Small intestine (tissue), 16 donors: ENCODE measurements at places on chromosomes 6 and 20.

DNA sequence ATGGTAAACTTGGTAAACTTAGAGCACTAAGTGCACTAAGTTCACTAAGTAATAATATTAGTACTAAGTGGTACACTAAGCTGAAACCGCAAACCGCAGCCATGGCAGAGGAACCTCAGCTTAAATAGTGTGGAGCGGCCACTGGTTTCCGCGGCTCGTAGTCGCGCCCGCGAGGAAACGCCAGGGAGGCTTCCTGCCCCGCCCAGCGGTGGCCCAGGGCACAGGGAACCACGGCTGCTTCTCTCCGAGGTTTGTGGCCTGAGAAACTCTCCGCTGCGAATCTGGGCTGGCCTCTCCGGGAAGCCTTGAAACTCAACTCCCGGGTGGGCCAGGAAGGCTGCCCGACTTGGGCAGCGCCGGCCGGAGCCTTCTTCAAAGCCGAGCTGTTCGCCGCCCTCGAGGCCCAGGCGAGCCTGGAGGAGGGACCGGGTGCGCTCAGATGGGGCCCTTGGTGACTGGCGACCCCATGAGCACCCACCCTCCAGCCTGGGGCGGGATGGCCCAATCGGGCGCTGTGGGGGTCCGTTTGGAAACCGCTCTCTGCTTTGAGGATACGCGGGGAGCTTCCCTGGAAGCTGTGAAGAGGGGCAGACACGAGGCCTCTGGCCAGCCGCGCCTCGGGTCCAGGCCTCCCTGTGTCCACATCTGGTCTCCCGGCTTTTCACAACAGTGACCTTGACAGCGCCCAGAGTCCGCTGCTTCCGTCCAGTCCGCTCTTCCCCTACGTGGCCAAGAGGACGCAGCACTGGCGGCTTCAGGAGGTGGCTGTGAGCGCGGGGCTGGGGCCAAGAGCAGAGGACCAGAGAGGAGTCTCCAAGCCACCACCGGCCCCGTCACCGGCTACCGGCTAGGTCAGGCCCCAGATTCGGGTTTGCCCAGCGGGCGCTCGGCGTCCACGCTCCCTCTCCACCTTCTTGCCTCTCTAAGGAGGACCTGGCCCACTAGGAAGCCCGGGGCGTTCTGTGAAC lies 25.4 kb upstream of the HLA-E start:
- peak; percentile 25 for DNase-seq

- DNase-seq, result peak; percentile 16
Measured at GRCh38 chr6:147106759-147107401, 97.3 kb upstream of the STXBP5 start.

DNA sequence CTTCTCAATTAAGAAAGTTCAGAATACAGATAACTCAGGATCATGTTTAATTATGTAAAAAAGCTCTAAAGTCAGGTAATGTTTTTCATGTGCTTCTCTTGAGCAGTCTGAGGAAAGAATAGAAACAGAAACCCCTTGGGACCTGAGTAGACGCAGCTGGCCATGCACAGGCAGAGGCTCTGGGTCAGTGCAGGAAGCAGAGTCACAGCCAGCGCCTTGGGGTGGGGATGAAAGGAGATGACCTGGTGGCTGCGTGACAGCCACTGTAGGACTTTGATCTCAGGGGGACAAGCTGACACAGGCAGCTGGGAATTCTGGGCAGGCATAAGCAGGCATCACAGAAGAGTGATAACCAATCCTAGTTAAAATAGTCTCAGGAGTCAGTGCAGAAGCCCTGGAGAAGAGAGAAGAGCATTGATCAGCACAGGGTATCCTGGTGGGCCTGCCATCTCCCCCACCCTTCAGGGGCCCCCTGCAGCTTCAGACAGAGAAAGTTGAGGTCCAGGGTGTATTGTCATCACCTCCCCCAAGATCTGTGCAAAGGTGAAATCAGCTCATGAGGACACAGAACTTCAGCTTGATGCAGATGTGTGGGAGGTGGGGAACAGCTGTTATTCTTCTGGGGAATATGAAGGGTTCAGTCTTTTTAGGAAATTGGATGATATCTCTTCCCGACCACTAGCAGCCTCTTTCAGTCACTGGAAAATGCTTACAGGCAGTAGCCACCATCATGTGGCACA lies 6.4 kb downstream of the HLA-DQB1 start:
- DNase-seq, result no peak

DNA sequence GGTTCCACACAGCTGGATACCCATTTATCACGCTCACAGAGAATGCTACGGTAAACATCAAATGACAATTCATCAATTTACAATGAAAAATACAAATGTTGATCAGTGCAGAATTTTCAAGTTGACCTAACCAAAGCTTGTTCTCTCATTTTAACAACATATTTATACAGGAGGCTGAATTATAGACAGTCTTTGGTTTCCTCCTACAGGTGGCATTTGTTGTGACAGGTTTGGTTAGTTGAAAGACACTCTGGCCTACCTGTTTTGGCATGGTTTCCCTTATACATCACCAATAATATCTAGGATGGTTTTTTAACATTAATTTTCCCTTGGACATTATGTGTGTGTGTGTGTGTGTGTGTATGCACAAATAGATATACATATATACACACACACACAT lies 642.5 kb upstream of the MMS22L start:
- no peak for DNase-seq

DNA sequence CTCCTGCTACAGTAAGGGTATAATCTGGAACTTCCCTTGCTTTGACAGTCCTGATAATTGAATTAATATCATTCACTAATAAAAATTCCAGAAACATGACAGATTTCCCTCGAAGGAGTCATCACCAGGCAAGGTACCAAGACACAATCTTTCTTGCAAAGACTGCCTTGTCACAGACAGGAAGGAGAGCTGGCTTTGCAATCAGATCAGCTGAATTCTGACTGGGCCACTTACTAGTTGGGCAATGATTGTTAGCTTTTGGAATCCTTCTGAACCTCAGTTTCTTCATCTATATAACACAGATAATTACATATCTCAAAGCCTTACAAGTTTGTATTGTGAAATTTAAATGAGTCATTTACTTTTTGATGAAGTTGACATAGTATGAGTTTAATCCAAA lies 344.2 kb downstream of the RFPL4B start:
- DNase-seq, result no peak

DNA sequence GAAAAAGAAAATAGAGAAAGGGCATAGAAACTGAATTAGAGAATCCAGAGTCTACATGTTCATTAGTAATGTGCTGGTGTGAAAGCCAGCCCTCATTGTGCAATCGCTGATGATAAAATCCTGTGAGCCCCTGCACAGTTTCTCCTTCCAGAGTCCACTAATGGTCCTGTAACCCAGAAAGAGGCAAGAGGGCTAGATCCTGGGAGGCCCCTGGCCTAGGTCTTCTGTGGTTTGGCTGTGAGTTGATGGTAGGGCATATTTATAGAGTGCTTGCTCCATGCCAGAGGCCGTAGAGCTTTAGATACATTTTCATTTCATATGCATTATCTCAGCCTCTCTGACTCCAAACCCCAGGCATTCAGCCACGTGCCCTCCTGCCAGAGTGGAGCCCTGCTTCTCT lies 94.9 kb upstream of the MTHFD1L start:
- DNase-seq, result no peak

- DNase-seq, result no peak
Measured at GRCh38 chr20:43667341-43668132, 623 bp downstream of the MYBL2 start.

DNA sequence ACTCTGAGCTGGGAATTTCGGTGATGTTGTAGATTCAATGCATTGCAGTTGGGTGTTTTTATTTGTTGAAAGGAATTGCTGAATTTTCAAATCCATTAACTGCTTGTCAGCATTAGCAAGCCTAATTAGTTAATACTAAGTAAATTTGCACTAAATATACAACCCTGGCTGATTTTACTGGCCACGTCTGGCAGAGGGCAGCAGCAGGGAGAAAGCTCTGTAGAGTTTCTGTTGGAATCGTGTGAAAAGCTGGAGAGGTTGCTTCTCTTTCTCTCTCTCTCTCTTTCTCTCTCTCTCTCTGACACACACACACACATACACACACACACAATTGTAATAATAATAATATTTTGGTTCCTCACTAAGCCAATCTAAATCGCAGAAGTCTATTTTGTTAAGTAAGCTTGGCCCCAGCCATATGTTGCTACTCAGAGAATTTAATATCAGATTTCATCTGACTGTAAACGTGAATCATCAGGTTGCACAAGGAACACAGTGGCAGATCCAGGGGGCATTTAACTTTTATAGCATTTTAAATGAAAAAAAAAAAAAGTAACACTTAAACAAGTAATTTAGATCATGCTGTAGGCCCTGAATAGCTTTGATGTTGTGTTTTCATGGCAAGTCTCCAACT lies 289.5 kb downstream of the ESR1 start:
- no peak for DNase-seq

- no peak for DNase-seq
Measured at GRCh38 chr20:36599912-36600345, 5.7 kb upstream of the RAB5IF start.

GRCh38 chr20:916125-916799 lies at the start of gene ANGPT4:
Gene ANGPT4 (minus strand): TSS chr20:916334. CDS start chr20:916214, 120 bp downstream.
- DNase-seq, result no peak

DNA sequence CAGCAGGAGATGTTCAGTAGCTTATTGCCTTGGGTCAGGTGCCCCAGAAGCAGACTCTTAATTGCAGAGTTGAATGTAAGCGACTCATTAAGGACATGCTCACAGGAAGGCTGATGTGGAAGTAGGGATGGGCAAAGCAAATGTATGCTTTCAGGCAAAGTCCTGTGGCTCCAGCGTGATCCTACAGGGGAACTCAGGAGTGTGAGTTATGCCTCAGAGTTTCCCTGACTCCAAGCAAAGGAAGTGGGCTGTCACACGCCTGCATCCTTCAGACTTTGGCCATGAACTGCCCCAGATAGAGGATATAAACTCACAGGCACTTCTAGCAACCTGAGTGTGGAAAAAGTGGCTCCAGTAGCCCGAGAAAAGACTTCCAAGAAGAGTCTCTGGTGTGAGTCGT lies 64.9 kb upstream of the ZNF133 start:
- peak; percentile 73 for DNase-seq

DNA sequence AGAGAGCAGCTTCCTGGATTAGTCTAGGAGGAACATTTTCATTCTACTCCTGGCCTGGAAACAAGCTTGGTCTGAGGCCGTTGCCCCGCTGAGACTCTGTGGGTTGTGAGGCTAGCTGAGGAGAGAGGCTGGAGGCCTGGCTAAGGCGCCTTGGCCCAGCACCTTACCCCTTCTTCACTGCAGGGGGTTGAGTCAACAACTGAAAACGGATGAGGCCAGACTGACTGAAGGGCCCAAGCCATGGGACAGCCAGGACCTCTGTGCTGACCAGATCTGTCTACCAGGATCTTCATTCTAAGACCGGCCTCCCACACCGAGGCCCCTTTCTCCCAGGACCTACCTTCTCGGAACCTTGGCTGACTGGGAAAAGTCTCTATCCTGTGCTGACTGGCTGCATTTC lies 3.5 kb upstream of the AVP start:
- DNase-seq, result no peak

DNA sequence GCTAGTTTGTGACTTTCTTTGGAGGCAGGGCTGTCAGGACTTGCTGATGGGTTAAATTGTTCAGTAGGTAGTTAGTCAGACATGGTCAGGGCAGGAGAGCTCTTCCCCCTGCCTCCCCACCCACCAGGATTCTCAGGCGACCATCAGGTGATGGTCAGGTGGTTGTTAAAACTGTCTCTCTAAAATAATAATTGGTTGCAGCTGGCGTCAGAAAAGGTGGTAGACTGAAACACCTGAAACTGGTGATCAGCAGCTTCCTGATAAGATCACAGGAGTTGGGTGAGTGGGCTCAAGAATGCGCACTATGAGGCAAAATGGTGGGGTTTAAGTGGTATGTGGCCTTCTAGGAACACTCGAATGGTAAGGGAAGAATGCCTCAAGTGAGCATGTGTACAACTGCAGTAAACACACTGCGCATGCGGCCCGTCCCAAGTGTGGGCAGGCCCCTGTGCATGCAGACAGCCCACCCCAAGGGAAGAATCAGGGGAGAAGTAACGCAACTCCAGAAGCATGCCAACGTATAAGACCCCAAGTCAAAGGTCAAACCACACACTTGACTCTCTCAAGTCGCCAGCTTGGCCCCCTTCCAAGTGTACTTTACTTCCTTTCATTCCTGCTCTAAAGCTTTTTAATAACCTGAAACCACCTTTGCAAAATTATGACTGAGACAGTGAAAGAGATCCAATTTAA lies 7.9 kb upstream of the BLCAP start:
- peak; percentile 49 for DNase-seq

GRCh38 chr6:348860-349396 lies 42.6 kb upstream of the IRF4 start:
- no peak for DNase-seq

DNA sequence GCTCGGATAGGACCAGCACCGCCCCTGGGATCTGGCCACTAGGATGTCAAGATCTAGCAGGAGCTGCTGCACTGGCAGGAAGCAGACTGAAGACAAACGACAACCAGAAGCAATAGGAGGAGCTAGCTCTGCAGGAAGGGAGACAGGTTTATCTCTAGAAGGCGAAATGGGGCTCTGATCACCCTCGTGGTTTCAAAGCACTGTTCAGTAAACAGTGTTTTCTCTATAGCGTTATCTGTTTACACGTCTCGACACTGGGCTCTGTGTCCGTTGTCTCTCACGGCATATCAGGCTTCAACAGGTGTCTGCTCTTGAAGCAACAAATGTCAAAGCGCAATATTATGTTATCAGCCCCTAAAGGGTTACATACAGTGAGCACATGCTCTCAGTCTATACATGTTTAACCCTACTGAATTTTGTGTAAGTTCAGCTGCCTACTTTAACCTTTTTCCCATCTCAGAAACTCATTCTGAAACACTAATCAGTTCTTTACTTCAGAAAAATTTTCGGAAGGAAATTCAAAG lies 23.8 kb downstream of the TMEM14B start:
- no peak for DNase-seq

- DNase-seq, result peak; percentile 73
Measured at GRCh38 chr20:50242863-50243609, 52.4 kb downstream of the CEBPB start.

GRCh38 chr20:43921227-43921780 lies 6.7 kb downstream of the TOX2 start:
- no peak for DNase-seq

GRCh38 chr6:20200761-20201630 lies 11.3 kb downstream of the MBOAT1 start:
- DNase-seq, result no peak

- DNase-seq, result no peak
Measured at GRCh38 chr20:55004044-55004443, 528.7 kb downstream of the DOK5 start.

DNA sequence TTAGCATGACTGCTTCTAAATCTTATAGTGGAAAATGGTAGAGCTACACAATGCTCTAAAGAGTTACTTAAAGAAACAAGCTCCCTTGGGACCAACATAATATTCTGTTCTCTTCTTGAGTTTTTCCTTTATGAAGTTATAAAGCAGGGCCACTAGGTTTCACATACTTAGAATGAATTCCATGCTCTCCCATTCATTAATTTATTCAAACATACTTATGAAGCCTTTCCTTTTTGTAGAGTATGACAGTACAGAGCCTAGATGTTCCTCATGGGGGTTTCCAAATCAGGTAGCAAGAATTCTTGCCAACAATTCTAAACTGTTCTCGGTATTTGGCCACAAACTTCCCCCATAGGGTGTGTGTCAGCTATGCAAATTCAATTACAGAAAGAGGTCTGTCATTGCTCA lies 20.6 kb upstream of the FABP7 start:
- DNase-seq, result no peak
